Effector memory CD8-positive, alpha-beta T cell (primary cell): ENCODE measurements at places on chromosomes 1 and 21.

- peaks cover 47% of the 10 kb centered on the region for H3K36me3 ChIP-seq
- peak overlapping the region; percentile 86 for H3K4me3 ChIP-seq
- peaks cover 33% of the 10 kb centered on the region for H3K4me1 ChIP-seq
- DNase-seq: no peak
Measured at GRCh38 chr21:43728154-43728466, 9.2 kb downstream of the PDXK start.

GRCh38 chr1:115547696-115548095 is 94.1 kb upstream of the VANGL1 start:
- H3K27ac ChIP-seq: no peak overlapping the region
- no peaks in the 10 kb centered on the region for H3K4me1 ChIP-seq
- H3K36me3 ChIP-seq: no peaks in the 10 kb centered on the region
- H3K4me3 ChIP-seq: no peak overlapping the region

DNA sequence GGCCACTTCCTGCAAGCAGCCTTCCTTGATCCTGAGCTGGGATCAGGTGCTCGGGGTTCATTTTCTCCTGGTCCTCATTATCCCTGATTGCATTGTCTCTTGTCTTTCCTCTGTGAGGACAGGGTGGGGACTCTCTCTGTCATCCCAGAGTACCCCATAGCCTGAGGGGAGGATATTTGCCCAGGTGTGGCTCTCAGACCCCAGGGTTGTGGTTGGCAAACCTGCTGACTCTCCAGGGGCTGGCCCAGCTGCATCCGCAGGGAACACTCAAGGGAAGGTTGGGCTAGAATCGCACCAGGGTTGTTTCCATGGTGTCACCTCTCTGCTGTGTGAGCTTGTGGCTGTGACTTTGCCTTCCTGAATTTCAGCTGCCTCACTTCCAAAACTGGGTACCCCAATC is 276.8 kb upstream of the C1orf174 start:
- peaks cover 2% of the 10 kb centered on the region for H3K4me1 ChIP-seq
- H3K27ac ChIP-seq: no peak overlapping the region
- no peak for DNase-seq

GRCh38 chr1:59317780-59318179 is 20.9 kb downstream of the FGGY start:
- H3K36me3 ChIP-seq: no peaks in the 10 kb centered on the region
- peak overlapping the region; percentile 69 for H3K4me3 ChIP-seq
- no peak overlapping the region for H3K27ac ChIP-seq
- peaks cover 52% of the 10 kb centered on the region for H3K4me1 ChIP-seq
